ENCODE measurements at places on chromosomes 5 and 9.

GRCh38 chr5:68015381-68016302 lies 199.9 kb upstream of the PIK3R1 start:
- DNase-seq: no peak

GRCh38 chr5:128021411-128021810 lies 62.2 kb upstream of the SLC12A2 start:
- no peak for DNase-seq

- no peak for DNase-seq
Observed at GRCh38 chr9:79240774-79241173, 331.0 kb upstream of the TLE4 start.

GRCh38 chr5:108700930-108701329 lies 46.8 kb upstream of the FER start:
- no peak for DNase-seq

DNA sequence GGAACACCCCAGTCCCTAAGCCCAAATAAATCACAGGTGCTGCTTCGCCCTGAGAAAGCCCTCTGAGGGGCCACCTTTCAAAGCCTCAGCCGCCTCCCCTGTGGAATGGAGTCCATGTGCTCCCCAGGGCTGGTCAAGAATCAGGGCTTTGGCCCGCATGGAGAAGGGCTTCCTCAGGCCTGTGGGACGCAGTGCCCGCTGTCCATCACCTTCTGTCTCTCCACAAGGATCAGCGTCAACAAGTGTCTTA lies 16.6 kb downstream of the HNRNPH1 start:
- DNase-seq: no peak

GRCh38 chr9:61668846-61669245 lies 479.0 kb downstream of the SPATA31A7 start:
- no peak for DNase-seq

- DNase-seq: no peak
Observed at GRCh38 chr5:115132465-115132864, 37.2 kb downstream of the TRIM36 start.

DNA sequence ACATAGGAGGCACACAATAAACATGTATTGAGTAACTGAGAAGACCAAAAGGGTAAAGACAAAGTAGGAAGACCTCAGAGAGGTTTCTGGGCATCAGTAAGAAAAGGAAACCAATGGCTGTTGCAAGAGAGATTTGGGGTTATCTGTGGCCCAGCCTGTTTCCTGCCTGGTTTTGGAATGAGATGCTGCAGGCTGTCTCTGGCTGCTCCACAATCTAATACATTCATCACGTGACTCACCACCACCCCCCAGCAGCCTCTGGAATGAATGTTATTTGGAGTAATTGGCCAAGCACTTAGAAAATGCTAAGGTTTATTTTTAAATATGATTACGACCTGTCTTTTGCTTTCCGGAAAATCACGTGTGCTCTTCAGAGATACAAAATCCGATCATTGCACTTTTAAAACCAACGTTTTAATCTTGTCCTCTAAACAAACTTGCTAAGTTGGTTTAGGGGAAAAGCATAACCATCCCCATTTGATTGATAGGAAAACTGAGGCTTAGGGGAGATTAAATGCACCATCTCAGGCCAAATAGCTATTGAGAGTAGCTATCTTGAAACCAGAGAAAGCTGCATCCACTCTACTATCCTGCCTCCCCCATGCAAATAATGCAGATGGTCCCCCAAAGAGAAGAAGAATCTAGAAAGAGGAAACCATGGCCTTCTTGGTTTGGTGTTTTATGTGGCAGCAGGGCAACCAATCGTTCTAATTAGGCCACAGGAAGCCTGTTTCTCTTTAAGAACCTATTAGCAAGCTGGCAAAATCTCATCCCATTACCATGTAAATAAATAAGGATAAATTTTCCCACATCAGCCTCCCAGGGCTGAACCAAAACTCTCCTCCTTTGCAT lies 151.8 kb upstream of the ADRA1B start:
- no peak for DNase-seq

- DNase-seq: no peak
Observed at GRCh38 chr9:13479096-13479495, 199.6 kb upstream of the MPDZ start.

GRCh38 chr9:122307061-122307460 lies 42.4 kb downstream of the MRRF start:
- no peak for DNase-seq

DNA sequence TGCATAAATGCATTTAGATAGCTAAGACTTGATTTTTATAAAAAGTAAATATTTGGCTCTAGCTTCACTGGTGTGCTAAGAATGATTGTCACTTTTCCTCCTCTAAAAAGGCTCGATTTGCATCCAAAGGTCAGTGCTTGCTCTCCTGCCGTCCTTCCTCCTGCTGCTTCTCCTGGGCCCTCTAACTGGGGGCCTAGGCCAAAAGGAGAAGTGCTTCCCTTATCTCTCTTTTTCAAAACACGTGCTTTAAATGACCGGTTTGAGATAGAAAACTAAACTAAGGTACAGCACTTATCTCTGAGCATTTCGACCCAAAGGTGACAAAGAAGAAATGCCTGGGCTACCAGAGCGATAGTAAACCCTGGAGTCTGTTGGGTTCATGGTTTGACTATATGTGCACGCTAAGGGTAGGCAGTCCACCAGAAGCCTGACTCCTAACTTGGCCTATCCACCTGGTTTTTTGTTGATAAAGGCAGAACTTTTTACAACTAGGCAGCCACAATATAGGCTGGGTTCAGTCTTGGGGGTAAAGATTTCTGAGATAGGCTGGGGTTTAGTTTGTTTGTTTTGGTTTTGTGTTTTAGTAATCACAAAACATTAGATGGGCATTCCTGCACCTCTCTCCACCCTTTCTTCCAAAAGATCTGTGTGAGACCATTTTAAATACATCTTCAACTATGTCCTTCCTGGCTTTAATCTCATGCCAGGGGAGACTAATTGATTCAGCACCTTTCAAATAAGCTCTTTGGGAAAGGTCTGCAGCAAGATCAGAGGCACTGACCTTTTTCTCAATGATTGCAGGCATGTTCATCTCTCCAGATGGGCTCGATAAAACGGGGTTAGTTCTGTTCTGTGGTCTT lies 3.8 kb downstream of the NR2F1-AS1 start:
- no peak for DNase-seq

DNA sequence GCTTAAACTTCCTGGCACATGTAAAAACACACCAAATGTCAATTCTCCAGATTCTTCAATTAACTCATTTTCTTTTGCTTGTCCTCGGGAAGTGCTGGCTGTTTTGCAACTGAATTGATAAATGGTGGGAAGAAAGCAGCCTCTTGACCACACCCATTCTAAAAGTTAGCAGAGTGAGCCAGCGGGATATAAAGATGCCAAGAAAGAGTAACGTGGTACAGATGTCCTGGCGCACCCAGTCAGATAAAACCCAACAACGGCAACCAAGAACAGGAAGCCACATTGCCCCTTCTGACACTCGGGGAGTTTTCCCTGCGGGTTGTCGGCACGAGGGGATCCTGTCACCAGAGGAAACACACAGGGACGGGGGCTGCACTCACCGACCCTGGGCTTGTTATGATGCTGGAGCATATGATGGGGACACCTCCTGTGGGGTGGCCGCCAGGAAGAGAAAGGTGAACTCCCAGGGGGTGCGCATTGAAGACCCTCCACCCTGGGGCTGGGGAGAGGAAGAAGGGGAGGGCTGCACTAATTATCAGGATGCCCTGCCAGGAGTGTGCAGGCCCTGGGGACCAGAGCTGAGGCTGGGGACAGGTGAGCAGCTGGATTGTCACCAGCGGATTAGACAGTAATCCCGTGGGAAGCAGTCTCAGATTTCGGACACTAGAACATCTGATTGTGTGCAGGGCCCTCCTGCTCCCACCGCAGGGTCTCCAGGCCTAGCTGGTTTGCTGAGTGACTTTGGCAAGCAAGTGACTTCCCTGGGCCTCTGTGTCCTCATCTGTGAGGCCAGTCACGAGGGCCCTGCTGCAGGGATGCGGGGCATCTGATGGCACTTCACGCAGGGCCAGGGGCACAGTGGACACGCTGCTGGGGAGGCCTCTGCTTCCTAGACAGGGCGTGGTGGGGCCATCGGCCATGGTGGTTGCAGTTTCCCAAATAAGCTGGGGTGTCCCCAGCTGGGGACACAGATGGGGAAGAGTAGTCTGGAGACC lies 59.2 kb downstream of the CRB2 start:
- DNase-seq: no peak

GRCh38 chr9:107283623-107284616 lies 841 bp downstream of the RAD23B start:
- no peak for DNase-seq

- no peak for DNase-seq
Observed at GRCh38 chr5:57696389-57696769, 213.8 kb upstream of the ACTBL2 start.

DNA sequence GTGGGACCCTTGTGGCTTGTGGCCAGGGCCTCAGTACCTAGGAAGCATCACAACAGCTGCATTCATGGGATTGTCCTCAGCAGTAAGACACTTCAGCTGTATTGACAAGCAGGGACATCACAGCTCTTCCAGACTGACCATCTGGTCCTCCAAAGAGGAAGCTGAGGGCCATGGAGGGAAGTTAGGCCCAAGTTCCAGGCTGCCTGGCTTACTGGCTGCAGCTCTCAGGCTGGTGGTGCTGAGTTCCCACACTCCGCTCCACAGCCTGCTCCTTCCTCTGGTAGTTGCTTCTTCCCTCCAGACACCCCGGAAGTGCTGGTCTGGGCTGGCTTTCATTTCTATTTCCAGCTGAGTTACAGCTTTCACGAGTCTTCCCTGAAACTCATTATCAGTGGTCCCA lies 5.7 kb upstream of the STING1 start:
- DNase-seq: no peak

DNA sequence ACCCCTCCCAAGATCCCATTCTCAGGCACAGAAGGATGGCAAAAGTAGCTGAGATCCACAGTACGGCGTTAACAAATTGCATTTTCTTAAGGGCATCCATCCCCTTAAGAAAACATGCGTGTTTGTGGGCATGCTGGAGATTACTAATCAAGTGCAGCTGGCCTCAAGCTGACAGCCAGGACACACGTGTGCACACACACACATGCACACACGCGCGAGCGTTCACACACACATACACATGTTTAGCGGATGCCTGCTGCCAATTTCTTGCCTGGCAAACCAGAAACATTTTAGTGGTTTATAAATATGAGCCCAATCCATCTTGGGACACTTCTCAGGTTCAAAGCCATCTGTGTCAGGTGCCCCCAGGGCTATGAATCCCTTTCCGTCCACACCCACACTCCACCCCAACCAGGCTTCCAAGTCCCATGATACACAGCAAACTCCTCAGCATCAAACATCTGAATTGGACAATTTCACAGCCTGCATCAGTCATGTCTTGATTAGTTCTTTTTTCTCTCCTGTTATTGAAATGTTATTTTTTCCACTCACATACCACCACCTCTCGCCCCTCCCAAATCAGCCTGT lies 23.5 kb upstream of the SMIM23 start:
- DNase-seq: no peak

GRCh38 chr9:134352247-134352933 lies 26.1 kb downstream of the RXRA start:
- no peak for DNase-seq

GRCh38 chr5:59081693-59082092 lies 498.8 kb downstream of the RAB3C start:
- DNase-seq: no peak

DNA sequence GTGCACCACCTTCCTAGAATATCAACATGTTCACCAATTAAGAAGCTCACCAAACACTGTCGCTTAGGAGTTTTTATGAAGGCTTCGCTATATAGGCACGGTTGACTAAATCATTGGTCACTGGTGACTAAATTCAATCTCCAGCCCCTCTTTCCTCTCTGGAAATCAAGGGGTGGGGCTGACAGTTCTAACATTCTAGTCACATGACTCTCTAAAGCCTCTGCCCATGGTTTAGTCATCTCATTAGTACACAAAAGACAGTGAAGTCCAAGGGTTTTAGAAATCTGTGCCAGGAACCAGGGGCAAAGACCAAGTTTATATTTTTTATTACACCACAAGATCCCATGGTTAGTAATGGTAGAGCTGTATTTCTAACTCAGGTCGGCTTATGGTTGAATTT lies 243.2 kb downstream of the ELAVL2 start:
- no peak for DNase-seq

GRCh38 chr5:97628031-97628430 lies 445.0 kb upstream of the RIOK2 start:
- no peak for DNase-seq

- DNase-seq: no peak
Observed at GRCh38 chr5:573976-574375, 38.2 kb upstream of the CEP72 start.

DNA sequence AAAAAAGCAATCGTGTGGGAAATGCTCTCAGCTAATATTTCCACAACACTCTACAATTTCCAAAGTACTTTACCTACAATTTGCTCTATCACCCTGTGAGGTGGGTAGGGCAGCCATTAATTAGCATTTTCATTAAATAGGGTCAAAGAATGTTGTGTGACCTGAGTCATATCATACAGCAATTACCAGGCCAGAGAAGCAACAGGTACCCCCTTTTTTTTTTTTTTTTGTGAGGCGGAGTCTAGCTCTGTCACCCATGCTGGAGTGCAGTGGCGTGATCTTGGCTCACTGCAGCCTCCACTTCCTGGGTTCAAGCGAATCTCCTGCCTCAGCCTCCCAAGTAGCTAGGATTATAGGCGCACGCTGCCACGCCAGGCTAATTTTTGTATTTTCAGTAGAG lies 108.8 kb upstream of the RETREG1 start:
- no peak for DNase-seq

DNA sequence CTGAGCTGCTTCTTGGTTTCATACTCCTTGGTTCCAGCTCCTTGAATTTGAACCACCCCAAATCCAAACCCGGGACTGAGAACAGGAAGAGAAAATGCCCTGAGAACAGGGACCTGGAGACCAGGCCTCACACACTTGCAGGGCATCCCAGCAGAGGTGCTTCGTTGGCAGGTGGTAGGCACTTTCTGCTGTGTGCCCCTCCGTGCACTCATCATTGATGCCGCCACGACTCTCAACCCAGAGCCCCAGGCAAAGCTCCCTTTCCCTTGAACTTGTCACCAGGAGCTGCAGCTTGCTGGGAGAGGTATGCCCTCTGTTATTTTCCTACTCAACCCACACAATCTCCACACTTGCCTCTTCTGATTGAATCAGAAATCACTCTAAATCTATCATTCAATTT lies 217.8 kb upstream of the IRX1 start:
- no peak for DNase-seq

GRCh38 chr5:56647099-56647850 lies 168.1 kb upstream of the MAP3K1 start:
- DNase-seq: no peak

GRCh38 chr9:8668231-8668630 lies 868.7 kb upstream of the DMAC1 start:
- DNase-seq: no peak

GRCh38 chr9:33189331-33189791 lies 22.2 kb upstream of the B4GALT1 start:
- no peak for DNase-seq

GRCh38 chr9:86613943-86614342 lies 259.7 kb upstream of the TUT7 start:
- DNase-seq: no peak

DNA sequence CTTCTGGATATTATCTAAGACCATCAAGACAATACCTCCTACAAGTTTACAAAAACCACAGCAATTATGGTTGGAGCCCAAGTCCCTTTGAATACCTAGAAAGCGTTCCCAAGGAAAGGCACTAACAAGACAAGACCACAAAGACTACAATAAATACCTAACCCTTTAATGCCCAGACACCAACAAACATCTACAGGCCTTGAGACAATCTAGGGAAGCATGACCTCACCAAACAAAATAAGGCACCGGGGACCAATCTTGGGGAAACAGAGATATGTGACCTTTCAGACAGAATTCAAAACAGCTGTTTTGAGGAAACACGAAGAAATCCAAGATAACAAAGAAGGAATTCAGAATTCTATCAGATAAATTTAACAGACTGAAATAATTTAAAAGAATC lies 37.8 kb downstream of the OXCT1 start:
- no peak for DNase-seq
